ENCODE measurements at places on chromosomes 16 and 17. TPM values are rescaled to one million over a fixed set of nuclear protein-coding genes. Genes with fewer than 3 reads are reported as not detected.

GRCh38 chr17:50161911-50162288 lies 3.9 kb upstream of the SGCA start:
- H3K27me3 ChIP-seq, result no peaks in the 10 kb centered on the region
- H3K4me3 ChIP-seq, result no peak overlapping the region
- no peak for DNase-seq
- no peaks in the 10 kb centered on the region for H3K36me3 ChIP-seq

- no peaks in the 10 kb centered on the region for H3K4me1 ChIP-seq
- no peak for DNase-seq
- no peak overlapping the region for H3K27ac ChIP-seq
- no peak overlapping the region for H3K4me3 ChIP-seq
- H3K27me3 ChIP-seq, result no peaks in the 10 kb centered on the region
- H3K36me3 ChIP-seq, result no peaks in the 10 kb centered on the region
Measured at GRCh38 chr17:16304830-16305229, 48.4 kb downstream of the CENPV start.

- DNase-seq, result peak; percentile 51
- H3K27me3 ChIP-seq, result no peaks in the 10 kb centered on the region
- H3K4me1 ChIP-seq, result no peaks in the 10 kb centered on the region
- no peak overlapping the region for H3K4me3 ChIP-seq
Measured at GRCh38 chr17:39144416-39144840, 7.0 kb downstream of the PLXDC1 start.

- no peaks in the 10 kb centered on the region for H3K36me3 ChIP-seq
- H3K27ac ChIP-seq, result no peak overlapping the region
- H3K4me1 ChIP-seq, result no peaks in the 10 kb centered on the region
- DNase-seq, result no peak
- no peak overlapping the region for H3K4me3 ChIP-seq
Measured at GRCh38 chr17:62899361-62899760, 66.7 kb upstream of the TANC2 start.

- DNase-seq, result no peak
- no peaks in the 10 kb centered on the region for H3K27me3 ChIP-seq
- peaks cover 6% of the 10 kb centered on the region for H3K4me1 ChIP-seq
- no peak overlapping the region for H3K27ac ChIP-seq
- H3K36me3 ChIP-seq, result no peaks in the 10 kb centered on the region
Measured at GRCh38 chr17:27449541-27449940, 6.7 kb upstream of the KSR1 start.

DNA sequence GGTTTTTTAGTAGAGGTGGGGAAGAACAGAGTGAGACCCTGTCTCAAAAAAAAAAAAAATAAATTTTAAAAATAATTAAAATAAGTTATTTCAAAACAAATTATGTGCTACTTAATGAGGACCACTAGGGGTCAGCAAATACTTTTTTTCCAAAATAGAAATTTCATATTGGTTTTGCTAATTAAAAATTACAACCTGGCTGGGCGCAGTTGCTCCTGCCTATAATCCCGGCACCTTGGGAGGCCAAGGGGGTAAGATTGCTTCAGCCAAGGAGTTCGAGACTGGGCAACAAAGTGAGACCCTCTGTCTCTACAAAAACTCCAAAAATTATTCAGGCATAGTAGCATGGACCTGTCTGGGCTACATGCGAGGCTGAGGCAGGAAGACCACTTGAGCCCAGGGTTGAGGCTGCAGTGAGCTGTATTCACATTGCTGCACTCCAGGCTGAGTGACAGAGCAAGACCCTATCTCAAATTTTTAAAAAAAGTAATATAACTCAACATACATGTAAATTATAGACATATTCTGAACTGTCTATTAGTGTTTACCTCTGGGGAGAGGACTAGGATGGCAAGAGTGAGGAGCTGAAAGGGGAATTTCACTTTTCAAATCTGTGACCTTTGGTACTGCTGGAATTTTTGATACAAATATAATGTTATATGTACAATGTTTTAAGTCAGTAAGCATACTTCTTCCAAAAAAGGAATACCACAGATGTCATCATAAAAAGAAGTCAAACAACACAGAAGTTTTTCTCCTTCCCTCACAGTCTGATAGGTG lies 8.1 kb downstream of the MEIOB start:
- no peak overlapping the region for H3K4me3 ChIP-seq
- no peak overlapping the region for H3K27ac ChIP-seq
- H3K27me3 ChIP-seq, result peaks cover 27% of the 10 kb centered on the region
- DNase-seq, result no peak

Gene TBC1D3B
- 1.3 TPM for total RNA-seq

DNA sequence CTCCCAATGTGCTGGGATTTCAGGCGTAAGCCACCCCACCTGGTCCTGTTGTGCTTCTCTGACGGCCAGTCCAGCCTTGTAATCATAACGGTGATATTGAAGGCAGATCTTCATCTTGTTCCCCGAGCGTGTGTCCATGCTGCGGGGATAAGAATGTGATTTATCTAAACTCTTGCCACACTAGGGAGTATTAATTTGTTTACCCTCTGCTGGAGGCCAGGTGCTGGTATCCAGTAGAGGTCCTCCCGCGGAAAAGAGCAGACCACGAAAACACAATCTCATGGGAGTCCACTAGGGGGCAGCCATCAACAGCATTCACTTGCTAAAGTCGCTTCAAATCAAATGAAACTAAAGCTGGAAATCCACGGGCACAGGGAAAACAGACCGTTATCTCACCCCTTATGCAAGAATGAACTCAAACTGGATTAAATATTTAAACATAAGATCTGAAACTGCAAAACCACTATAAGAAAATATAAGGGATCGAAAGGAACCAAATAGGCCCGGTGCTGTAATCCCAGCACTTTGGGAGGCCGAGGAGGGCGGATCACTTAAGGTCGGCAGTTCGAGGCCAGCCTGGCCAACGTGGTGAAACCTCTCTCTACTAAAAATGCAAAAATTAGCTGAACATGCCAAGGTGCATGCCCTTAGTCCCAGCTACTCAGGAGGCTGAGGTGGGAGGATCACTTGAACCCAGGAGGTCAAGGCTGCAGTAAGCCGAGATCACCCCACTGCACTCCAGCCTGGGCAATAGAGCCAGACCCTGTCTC lies 22.3 kb upstream of the RBBP6 start:
- no peak overlapping the region for H3K27ac ChIP-seq
- no peaks in the 10 kb centered on the region for H3K27me3 ChIP-seq
- H3K4me3 ChIP-seq, result no peak overlapping the region
- H3K36me3 ChIP-seq, result no peaks in the 10 kb centered on the region
- H3K4me1 ChIP-seq, result no peaks in the 10 kb centered on the region

- H3K4me1 ChIP-seq, result no peaks in the 10 kb centered on the region
- no peak overlapping the region for H3K4me3 ChIP-seq
- no peaks in the 10 kb centered on the region for H3K36me3 ChIP-seq
- peaks cover 36% of the 10 kb centered on the region for H3K27me3 ChIP-seq
- DNase-seq, result no peak
Measured at GRCh38 chr16:86809458-86809955, 231.2 kb downstream of the FOXL1 start.

Gene ACTG1
- total RNA-seq, result 2,440 TPM

DNA sequence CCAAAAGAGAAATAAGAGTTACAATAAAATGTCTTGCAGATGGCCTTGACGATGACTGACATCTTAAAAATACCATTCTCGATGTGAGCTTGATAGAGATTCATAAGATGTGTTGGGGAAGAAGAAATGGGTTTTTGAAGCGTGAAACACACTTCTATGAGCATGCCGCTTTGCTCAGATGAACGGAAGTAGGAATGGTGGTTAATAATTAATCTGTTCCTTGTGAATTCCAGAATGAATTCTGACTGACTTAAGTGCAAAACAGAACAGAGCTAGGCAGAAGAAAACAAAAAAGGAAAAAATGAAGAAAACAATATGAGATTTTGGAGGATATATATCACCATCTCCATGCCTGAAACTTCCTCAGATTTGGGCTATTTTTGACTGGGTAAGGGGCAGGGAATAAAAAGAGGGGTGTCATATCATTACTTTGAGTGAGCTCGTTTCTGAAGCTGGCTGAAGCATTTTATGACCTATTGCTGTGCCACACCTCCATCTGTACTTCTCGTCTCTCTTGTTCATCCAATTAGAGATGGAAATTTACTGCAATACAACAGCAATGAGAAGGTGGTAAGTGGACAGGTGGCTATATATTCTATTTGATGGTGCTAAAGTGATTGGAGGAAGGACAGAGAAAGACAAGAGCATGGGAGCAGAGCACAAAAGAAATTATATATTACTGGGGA lies 1152.0 kb upstream of the CDH8 start:
- H3K27ac ChIP-seq, result no peak overlapping the region
- H3K27me3 ChIP-seq, result no peaks in the 10 kb centered on the region
- no peak overlapping the region for H3K4me3 ChIP-seq
- H3K4me1 ChIP-seq, result no peaks in the 10 kb centered on the region
- H3K36me3 ChIP-seq, result no peaks in the 10 kb centered on the region

DNA sequence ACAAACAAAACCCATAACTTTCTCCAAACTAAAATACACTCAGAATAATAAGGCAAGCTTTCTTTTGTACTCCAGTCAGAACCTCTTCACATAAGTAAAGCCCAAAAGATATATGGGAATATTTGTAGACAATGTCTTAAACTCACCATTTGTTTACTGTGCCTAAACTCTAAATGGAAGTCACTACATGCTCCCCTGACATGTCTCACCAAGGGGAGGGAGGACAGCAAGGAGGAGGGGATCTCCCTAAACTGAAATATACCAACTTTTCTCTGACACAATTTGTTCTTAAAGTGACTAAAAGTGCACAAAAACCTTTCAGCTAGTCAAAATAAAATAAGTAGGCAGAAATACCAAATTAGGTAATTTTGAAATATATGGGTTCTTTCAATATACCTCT lies 38.5 kb downstream of the GRB7 start:
- no peak for DNase-seq
- no peaks in the 10 kb centered on the region for H3K4me1 ChIP-seq
- peaks cover 39% of the 10 kb centered on the region for H3K27me3 ChIP-seq
- no peaks in the 10 kb centered on the region for H3K36me3 ChIP-seq
- no peak overlapping the region for H3K27ac ChIP-seq
- H3K4me3 ChIP-seq, result no peak overlapping the region

GRCh38 chr17:37567538-37567937 lies 41.7 kb downstream of the SYNRG start:
- no peaks in the 10 kb centered on the region for H3K27me3 ChIP-seq
- H3K36me3 ChIP-seq, result no peaks in the 10 kb centered on the region
- no peak for DNase-seq

Gene TCAP
- not detected for total RNA-seq

DNA sequence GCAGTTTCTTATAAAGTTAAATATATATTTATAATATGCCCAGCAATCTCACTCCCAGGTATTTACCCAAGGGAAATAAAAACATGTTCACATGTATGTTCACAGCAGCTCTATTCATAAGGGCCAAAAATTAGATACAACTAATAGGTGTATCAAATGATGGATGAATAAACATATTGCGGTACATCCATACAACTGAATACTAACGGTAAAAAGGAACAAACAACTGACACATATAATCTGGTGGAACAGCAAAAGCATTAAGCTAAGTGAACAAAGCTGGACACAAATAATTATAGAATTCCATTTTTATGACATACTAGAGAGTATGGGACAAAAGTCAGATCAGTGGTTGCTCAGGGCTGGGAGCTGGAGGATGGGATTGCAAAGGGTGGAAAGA lies 74.7 kb downstream of the CACNG1 start:
- no peak for DNase-seq
- H3K4me3 ChIP-seq, result no peak overlapping the region
- H3K36me3 ChIP-seq, result peaks cover 16% of the 10 kb centered on the region
- H3K27ac ChIP-seq, result no peak overlapping the region
- H3K27me3 ChIP-seq, result no peaks in the 10 kb centered on the region

GRCh38 chr17:64055183-64056142 lies 35.0 kb upstream of the ICAM2 start:
- H3K27me3 ChIP-seq, result no peaks in the 10 kb centered on the region
- H3K36me3 ChIP-seq, result peaks cover 96% of the 10 kb centered on the region
- H3K27ac ChIP-seq, result no peak overlapping the region
- H3K4me3 ChIP-seq, result no peak overlapping the region
- no peak for DNase-seq

Gene GAS7
- total RNA-seq, result 20.0 TPM

DNA sequence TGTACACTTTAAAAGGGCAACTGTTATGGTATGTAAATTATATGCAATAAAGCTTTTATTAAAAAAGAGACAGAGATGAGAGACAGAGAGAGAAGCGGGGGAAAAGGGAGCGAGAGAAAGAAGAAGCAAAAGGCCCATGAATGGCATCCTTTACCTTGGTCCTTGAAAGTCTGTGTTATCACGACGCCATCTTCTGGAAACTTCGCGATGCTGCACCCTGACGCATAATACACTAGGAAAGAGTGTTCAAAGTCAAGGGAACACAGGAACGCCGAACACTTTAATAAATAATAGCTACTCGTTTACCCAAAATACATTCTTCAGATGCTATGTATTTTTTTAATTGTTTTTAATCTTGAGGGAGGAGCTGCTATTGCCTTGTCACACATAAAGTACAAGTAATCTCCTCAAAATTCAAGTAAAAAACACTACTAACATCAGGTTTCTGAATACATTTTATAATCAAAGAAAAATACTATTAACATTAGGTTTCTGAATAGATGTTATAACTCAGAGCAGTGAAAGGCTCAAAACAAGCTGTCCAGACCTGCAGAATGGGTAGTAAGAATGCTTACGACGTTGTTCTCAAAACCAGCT lies 23.0 kb upstream of the SLC38A8 start:
- H3K36me3 ChIP-seq, result no peaks in the 10 kb centered on the region
- H3K4me3 ChIP-seq, result no peak overlapping the region
- H3K4me1 ChIP-seq, result no peaks in the 10 kb centered on the region
- H3K27me3 ChIP-seq, result no peaks in the 10 kb centered on the region
- H3K27ac ChIP-seq, result no peak overlapping the region

Gene CPHXL2
- not detected for total RNA-seq

GRCh38 chr17:63809970-63810369 lies 17.3 kb upstream of the PSMC5 start:
- no peak for DNase-seq
- H3K27me3 ChIP-seq, result no peaks in the 10 kb centered on the region
- no peaks in the 10 kb centered on the region for H3K4me1 ChIP-seq
- H3K4me3 ChIP-seq, result no peak overlapping the region

- no peaks in the 10 kb centered on the region for H3K4me1 ChIP-seq
- no peak for DNase-seq
- no peak overlapping the region for H3K27ac ChIP-seq
- H3K27me3 ChIP-seq, result no peaks in the 10 kb centered on the region
- H3K4me3 ChIP-seq, result no peak overlapping the region
Measured at GRCh38 chr17:45190503-45191255, 29.0 kb downstream of the HEXIM2 start.

Gene ARL5C
- total RNA-seq, result not detected

Gene CEP295NL
- total RNA-seq, result 2.6 TPM

DNA sequence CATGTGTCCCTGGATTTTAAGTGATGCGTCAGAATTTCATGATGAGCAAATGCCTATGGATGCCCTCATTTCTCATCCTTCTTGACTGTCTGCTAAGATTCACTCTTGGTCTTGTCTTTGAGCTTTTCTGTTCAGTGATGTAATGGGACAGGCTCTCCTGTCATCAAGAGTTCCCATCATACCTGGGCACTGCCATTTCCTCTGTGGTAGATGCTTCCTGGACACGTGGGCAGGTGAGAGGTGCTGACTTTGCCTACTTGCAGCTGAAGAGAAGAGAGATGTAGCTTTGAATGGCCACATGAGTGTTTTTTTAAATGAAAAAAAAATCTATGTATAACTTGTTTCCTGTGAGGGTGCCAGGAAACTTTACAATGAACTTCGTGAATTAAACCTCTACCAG lies 557.7 kb downstream of the MAF start:
- no peaks in the 10 kb centered on the region for H3K4me1 ChIP-seq
- H3K27me3 ChIP-seq, result no peaks in the 10 kb centered on the region
- DNase-seq, result no peak

- no peak for DNase-seq
- H3K4me3 ChIP-seq, result no peak overlapping the region
- no peak overlapping the region for H3K27ac ChIP-seq
- H3K36me3 ChIP-seq, result no peaks in the 10 kb centered on the region
- H3K4me1 ChIP-seq, result no peaks in the 10 kb centered on the region
- no peaks in the 10 kb centered on the region for H3K27me3 ChIP-seq
Measured at GRCh38 chr16:9778849-9779248, 403.4 kb downstream of the GRIN2A start.

Gene KRT12
- not detected for total RNA-seq

Measured in adrenal gland (tissue), 19 donors.